ENCODE measurements at places on chromosomes 7 and 10. TPM values are rescaled to one million over a fixed set of nuclear protein-coding genes. Genes with fewer than 3 reads are reported as not detected.

The OPALIN gene
- total RNA-seq: not detected

The EPHB6 gene
- total RNA-seq: 19.6 TPM

The BHLHA15 gene
- not detected for total RNA-seq

The MRLN gene
- total RNA-seq: not detected

The NKX2-3 gene
- not detected for total RNA-seq

The ACTL6B gene
- total RNA-seq: not detected

The NPY4R2 gene
- not detected for total RNA-seq

The ACTR3C gene
- total RNA-seq: 2.0 TPM

The SEC31B gene
- 14.3 TPM for total RNA-seq

The EPHA1 gene
- total RNA-seq: not detected

The FLNC gene
- total RNA-seq: 4.9 TPM

The TAS2R39 gene
- total RNA-seq: not detected

The DLX5 gene
- total RNA-seq: not detected

The SLC12A9 gene
- 13.9 TPM for total RNA-seq

The PKD2L1 gene
- not detected for total RNA-seq

The BEND7 gene
- total RNA-seq: 15.2 TPM

The NOBOX gene
- total RNA-seq: not detected
